Activated T-helper 1 cell treated with anti-CD3 and anti-CD28 coated beads, Interleukin-2, amount 50 U/mL, for 16 hours (primary cell): ENCODE measurements at places on chromosomes 4 and X.

- peak; percentile 44 for DNase-seq
Observed at GRCh38 chrX:79270401-79270800, 96.7 kb downstream of the ITM2A start.

- DNase-seq, result no peak
Observed at GRCh38 chr4:26525136-26525770, 35.0 kb upstream of the CCKAR start.

- no peak for DNase-seq
Observed at GRCh38 chr4:159736411-159736810, 633.5 kb downstream of the RAPGEF2 start.

- no peak for DNase-seq
Observed at GRCh38 chr4:3287972-3288570, 4.8 kb upstream of the RGS12 start.

- DNase-seq, result no peak
Observed at GRCh38 chr4:124279741-124280140, 432.8 kb downstream of the ANKRD50 start.

- no peak for DNase-seq
Observed at GRCh38 chr4:71241501-71242288, 97.1 kb upstream of the SLC4A4 start.

GRCh38 chr4:6262176-6262575, 7.5 kb upstream of the WFS1 start:
- DNase-seq, result no peak

GRCh38 chr4:158821228-158821971, 52.6 kb downstream of the FNIP2 start:
- no peak for DNase-seq

DNA sequence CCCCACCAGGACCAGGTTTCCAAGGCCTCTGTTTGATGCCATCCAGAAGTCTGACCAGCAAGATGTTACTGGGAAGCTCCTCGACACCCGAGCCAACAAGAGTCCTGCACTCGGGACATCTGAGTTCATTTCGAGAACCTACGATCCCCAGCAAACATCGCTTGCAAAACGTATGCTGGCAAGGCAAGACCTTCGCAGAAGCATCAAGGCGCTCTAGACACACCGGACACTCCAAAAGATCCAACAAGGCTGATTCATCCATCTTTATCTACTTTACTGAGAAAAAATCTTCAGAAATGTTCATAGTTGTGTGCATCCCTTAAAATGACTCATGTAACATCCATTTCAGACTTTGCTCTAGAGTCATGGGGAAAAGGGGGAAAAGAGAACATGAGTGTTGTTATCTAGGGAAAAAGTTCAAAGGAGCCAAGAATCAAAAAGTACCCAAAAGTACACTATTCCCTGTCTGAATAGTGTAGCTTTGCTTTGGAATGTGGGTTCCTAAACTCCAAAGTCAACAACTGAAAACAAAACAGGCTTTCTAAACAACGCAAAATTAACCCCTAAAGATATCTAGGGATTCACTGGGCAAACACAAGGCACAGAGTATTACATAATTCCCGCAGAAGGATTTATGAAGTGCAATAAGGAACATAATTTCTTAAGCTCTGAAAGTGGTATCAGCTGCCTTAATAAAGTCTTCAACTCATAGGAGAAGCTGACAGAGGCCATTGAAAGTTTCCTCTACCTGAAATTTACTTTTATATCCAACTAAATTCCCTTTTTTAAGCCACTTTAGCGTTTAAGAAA, 1.6 kb downstream of the SH3RF1 start:
- DNase-seq, result no peak

DNA sequence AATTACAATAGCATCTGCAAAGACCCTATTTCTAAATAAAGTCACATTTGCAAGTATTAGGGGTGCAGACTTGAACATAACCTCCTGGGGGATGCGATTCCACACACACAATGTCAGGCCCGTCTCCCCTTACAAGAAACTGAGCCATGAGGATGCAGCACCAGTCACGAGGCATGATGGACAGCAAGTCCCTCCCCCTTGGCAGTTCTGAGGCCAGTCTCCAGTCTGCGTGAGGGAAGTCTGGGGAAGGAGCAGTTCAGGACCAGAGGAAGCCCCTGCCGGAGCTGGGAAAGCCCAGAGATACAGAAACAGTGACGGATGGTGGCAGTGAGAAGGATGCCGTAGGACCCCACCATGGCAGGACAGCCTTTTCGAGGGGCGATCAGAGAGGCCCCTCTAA, 9.4 kb downstream of the FAM53A start:
- no peak for DNase-seq

DNA sequence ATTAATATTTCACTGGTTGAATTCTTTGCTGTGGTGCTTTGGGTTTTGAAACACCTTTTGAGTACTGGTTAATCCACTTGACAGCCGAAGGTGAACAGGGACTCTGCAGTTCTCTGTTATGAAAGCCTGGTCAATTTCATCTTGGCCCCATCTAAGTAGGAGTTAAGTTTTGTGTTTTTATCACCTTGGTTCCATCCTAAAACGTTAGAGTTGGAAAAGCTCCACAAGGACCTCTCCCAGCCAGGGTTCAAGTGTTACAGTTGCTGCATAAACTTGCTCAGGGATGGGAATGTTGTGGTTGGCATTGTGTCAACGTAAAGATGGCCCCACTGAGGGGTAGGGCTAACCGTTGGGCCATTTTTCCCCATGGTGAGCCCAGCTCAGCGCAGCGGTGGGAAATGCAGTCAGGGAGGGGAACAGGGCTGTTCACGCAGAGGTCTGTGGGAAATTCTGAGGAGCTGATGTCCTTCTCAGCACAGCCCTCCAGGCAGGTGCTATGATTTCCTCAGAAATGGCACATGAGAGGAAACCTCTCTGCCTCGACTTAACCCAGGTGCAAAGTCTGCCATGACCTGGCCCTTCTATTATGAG, 188.7 kb downstream of the STIM2 start:
- DNase-seq, result no peak

GRCh38 chr4:129581305-129581704, 485.4 kb downstream of the C4orf33 start:
- DNase-seq, result no peak

DNA sequence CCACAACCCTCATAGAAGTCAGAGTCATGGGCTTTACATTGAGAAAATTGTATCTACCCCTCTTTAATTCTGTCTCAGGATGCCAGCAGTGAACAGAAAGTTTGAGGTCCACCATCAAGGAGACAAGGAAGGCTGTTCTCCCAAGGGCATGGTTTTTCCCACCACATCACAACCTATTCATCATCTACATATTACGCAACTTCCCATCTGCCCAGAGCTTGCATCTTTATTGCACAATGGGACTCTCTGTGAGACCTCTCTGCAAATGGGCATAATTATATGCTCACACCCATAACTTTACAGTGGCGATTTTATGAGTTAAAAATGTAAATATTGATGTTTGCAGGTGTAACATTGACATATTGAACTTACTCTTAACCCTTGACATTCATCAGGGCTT, 38.9 kb downstream of the PAGE2 start:
- no peak for DNase-seq

- no peak for DNase-seq
Observed at GRCh38 chrX:128816919-128817318, 706.4 kb downstream of the SMARCA1 start.

DNA sequence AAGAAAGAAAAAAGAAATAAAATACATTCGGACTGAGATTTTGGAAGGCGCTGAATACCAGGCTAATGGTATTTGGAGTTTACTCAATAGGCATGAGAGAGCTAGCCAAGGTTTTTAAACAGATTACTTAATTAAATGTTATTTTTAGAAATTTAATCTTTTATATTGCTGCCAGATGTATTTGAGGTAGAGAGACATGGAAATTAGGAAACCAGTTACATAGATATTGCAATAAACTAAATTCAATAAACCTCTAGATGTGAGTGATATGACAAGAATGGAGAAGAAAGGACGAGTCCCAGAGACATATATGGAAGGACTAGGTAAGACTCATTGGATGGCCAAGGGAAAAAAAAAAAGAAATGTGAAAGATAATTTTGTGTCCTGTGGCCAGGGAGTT, 38.5 kb upstream of the IL13RA1 start:
- no peak for DNase-seq

- no peak for DNase-seq
Observed at GRCh38 chr4:181896614-181897013, 346.6 kb upstream of the TENM3 start.

DNA sequence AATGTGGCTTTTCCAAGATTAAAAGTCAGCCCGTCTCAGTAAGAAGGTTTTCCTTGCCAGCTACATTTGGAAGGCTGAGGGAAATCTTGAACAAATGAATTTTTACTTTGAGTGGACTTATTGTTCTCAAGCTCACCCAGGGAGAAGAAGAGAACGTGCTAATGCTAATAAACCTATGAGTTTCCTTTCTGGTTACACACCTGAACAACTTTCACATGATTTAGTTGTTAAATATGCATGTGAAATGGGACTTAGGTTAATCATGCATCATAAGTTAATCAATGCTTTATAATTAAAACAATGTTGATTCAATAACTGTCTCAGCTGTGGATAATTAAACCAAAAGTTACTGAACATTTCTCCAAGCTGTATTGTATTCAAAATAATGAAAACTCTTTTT, 33.9 kb downstream of the DIPK2B start:
- no peak for DNase-seq

DNA sequence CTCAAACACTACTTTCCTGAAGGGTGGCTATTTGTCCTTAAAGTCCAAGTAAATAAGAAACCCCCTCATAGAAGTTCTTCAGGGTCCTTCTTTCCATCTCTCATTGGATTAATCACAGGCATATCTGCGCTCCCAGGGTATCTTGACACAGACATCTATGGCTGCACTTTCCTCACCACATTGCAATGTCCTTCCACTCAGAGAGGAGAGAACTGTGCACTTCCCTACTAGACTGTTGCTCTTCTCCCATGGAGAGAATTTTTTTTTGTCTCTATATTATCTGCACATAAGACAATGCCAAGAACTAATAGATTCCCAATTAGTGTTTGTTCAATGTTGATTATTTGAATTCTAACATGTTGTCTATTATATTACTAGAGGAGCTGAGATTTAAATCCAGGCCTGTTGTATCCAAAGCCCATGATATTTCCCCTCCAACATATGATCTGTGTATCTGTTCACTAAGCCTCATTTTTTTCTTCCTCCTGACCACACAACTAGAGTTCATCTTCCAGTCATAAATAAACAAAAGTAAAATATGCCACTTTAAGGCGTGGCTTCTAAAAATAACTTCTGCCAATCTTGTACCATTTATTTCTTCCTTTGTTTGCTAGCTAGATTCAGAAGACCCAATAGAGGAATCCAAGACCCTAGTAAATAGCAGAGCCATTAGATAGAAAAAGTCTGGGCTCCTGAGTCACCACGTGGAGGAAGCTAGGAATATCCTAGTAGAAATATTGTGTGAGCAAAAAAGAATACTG, 61.5 kb upstream of the FAM241A start:
- DNase-seq, result no peak

DNA sequence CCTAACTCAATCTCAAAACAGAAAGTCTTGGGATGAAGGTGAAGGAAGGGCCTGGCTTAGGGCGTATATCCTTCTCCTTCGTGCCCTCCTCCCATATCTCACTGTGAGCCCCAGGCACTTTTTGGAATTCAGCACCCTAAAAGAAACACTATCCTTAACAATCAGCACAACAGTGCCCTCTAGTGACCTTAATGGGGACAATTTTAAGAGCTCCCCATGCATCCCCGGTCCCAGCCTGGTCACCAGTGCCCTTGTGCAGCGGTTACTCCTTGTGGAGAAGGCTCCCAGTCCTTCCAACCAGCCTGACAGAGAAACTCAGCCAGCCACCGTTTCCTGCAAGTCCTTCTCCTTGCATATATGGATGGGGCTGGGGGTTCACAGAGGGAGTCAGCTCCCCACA, 4.2 kb downstream of the PAK3 start:
- no peak for DNase-seq

DNA sequence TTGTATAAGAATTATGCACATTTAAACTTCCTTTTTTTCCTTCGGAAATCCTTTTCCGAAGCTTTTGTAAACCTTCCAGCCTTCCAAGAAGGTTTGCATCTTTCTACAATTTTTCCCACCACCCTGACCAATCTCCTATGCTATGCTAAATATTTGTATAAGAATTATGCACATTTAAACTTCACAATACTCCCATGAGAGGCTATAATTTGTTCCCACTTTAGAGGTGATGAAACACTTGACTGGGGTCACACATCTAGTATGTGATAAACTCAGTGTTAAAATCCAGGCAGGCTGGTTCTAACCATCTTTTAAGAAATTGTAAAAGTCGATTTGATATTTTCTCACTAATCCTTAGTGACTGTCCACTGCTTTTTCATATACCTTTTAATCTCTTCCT, 22.1 kb downstream of the NUDT6 start:
- DNase-seq, result no peak

- no peak for DNase-seq
Observed at GRCh38 chr4:42915484-42915883, 23.0 kb downstream of the GRXCR1 start.

GRCh38 chrX:21590012-21590776, 67.9 kb downstream of the KLHL34 start:
- no peak for DNase-seq

- no peak for DNase-seq
Observed at GRCh38 chrX:68807818-68808217, 21.0 kb upstream of the EFNB1 start.

- DNase-seq, result no peak
Observed at GRCh38 chr4:125481334-125482045, 166.7 kb downstream of the FAT4 start.

DNA sequence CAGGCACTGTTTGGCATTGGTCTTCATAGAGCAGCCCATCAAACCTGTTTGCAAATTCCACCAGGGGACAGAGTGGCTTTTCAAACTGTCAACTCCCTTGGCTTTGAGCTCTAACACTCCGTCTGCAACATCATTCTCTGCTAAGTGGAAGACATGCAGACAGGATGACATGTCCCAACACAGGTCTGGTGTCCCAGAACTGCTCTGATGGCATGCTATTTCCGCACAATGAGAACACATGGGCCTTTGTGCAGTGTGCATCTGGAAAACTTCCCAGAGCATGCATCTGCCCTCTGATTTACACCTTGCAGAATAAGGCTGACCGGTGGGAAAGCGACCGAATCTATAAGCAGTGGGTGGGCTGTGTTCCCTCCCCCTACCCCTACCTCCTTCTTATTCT, 212.8 kb upstream of the GYPA start:
- no peak for DNase-seq

- no peak for DNase-seq
Observed at GRCh38 chr4:81453024-81453423, 18.7 kb downstream of the RASGEF1B start.

GRCh38 chr4:157838366-157838765, 334.5 kb downstream of the GASK1B start:
- no peak for DNase-seq

- no peak for DNase-seq
Observed at GRCh38 chr4:100175858-100176257, 14.4 kb downstream of the DDIT4L start.

GRCh38 chrX:17826609-17827496, 34.2 kb downstream of the RAI2 start:
- no peak for DNase-seq

- no peak for DNase-seq
Observed at GRCh38 chr4:16908377-16909021, 10.1 kb upstream of the LDB2 start.

DNA sequence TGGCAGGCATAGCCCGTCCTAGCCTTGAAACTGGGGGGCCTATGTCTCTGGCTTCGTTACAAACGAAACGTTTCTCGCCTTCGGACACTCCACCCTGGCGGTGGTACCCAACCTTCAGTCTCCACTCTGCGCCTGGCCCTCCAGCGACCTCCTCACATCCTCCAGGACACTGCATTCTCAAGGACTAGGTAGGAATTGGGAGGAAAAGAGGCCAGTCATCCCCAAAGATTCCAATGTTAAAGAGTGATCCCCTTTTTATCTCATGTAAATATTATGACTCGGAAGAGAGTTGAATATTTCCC, 2.1 kb upstream of the NKX6-1 start:
- no peak for DNase-seq
